Fibroblast of the aortic adventitia (primary cell): ENCODE measurements at places on chromosomes 7 and 10. TPM values are rescaled to one million over a fixed set of nuclear protein-coding genes. Genes with fewer than 3 reads are reported as not detected.

The PRKG1 gene
- 45.6 and 60.2 TPM in 2 replicates for total RNA-seq

The NKX2-3 gene
- total RNA-seq, result not detected in 2 replicates

The MYOZ1 gene
- total RNA-seq, result not detected in 2 replicates

The EPHB6 gene
- 11.0 and 15.2 TPM in 2 replicates for total RNA-seq

The PRSS37 gene
- total RNA-seq, result not detected in 2 replicates

The TMEM176A gene
- not detected in 2 replicates for total RNA-seq

The SRRM3 gene
- 0.18 and 1.3 TPM in 2 replicates for total RNA-seq

The NUTM2A gene
- 0.33 TPM in 1 of 2 replicates, not detected in the other for total RNA-seq

The CPXM2 gene
- total RNA-seq, result 31.6 and 64.0 TPM in 2 replicates

The NUDT1 gene
- total RNA-seq, result 8.3 and 16.3 TPM in 2 replicates

The C10orf53 gene
- total RNA-seq, result not detected in 2 replicates

The LIPF gene
- total RNA-seq, result not detected in 2 replicates

The SLC16A9 gene
- total RNA-seq, result 0.25 and 1.5 TPM in 2 replicates

The ELOVL3 gene
- 0.09 TPM in 1 of 2 replicates, not detected in the other for total RNA-seq

The GLI3 gene
- 7.0 and 7.2 TPM in 2 replicates for total RNA-seq

The OR13A1 gene
- total RNA-seq, result not detected in 2 replicates

The SLC26A5 gene
- total RNA-seq, result not detected in 2 replicates

The PITX3 gene
- not detected in 2 replicates for total RNA-seq

The RBP3 gene
- not detected in 2 replicates for total RNA-seq

The EIF4EBP2 gene
- 54.2 and 60.2 TPM in 2 replicates for total RNA-seq

The MICALL2 gene
- total RNA-seq, result 21.5 and 28.9 TPM in 2 replicates

The AKR1C8 gene
- not detected in 2 replicates for total RNA-seq

The NAMPT gene
- total RNA-seq, result 78.8 and 84.4 TPM in 2 replicates

The FBXL13 gene
- total RNA-seq, result 2.9 and 3.4 TPM in 2 replicates

The SSC4D gene
- total RNA-seq, result 0.36 and 1.5 TPM in 2 replicates

The MOGAT3 gene
- total RNA-seq, result not detected in 2 replicates

The CCNJ gene
- 2.6 and 4.5 TPM in 2 replicates for total RNA-seq

The PDZD7 gene
- 0.16 and 0.27 TPM in 2 replicates for total RNA-seq

The FAM25G gene
- total RNA-seq, result not detected in 2 replicates

The ACSM6 gene
- total RNA-seq, result not detected in 2 replicates

The HMX2 gene
- not detected in 2 replicates for total RNA-seq

The HGF gene
- total RNA-seq, result 35.1 and 194 TPM in 2 replicates
